Amniotic stem cell (primary cell): ENCODE measurements at places on chromosomes 2 and 18.

GRCh38 chr2:43165378-43166069 lies 60.9 kb downstream of the ZFP36L2 start:
- DNase-seq, result no peak

- DNase-seq, result no peak
Measured at GRCh38 chr2:138516030-138516704, 14.6 kb downstream of the SPOPL start.

GRCh38 chr2:184679219-184680018 lies 81.1 kb downstream of the ZNF804A start:
- no peak for DNase-seq

GRCh38 chr2:149313512-149313972 lies 16.8 kb upstream of the LYPD6 start:
- no peak for DNase-seq

DNA sequence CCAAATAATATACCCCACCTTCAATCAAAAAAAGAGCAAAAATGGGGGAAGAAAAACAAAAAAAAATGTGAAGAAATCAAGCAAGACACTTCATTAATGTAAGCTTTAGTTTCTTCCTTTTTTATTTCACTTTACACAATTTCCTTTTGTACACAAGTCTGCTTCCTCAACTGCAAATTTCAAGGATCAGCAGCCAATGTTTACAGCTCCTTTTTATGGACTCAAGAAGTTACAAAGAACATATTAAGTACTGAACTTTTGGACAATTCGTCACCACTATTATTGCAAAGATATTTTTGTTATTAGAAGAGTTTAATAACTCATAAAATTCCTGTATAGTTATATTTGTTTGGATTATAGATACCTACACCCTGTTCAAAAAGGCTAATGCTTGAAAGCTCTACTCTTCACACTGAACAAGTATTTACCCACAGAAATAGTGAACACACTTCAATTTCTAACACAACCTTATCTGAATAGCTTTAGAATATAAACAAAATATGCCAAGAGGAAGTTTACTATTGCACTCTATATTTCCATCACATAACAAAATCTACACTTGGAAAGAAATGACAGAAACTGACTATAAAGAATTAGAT lies 658.7 kb upstream of the CNTNAP5 start:
- no peak for DNase-seq

GRCh38 chr18:8084160-8084559 lies 517.0 kb downstream of the PTPRM start:
- DNase-seq, result no peak

DNA sequence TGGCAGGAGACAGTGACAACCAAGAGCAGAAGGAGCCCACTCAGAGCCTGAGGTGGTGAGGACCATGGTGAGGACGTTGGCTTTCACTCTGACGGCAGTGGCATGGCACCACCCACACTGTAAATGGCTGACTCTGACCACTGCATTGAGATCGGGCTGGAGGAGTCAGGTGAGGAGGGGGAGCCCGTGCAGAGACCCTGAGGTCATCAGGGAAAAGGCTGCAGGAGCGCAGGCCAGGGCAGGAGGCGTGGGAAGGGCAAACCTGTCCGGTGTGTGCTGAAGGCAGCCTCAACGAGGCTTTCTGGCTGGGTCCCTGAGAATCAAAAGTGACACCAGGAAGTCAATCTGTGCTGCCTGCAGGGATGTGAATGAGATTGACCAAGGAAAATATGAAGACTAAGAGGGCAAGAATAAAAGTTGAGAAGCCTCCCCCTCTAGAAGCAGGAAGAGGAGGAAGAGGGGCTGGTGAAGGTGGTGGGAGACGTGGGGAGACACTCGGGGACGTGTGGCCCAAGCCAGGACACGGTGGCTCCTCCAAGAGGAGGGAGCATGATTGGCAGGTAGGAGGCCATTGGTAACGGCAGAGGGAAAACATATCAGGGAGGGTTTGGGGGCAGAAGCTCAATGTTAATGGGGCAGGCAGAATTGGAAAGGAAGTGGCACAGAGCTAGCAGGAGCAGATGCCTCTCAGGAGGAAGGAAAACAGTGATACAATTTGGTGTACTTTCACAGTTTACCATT lies 2.0 kb upstream of the OR6B3 start:
- no peak for DNase-seq
